ENCODE measurements at places on chromosomes 1 and 21.

DNA sequence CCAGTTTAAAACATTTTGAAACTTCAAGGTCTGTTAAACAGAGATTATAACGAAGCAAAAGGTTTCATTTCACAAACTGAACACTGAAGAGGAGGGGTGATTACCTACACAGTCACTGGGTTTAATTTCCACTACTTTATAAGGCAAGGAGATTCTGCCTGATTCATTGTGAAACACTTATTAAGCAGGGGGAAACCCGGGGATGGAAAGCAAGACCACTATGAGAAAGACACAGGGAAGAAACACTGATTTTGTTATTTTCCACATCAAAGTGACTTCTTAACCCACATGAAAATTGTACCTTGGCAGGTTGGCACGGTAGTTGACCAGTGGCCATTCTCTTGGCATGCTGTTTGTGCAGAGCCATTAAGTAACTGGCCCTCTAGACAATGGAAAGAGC, 8.1 kb upstream of the F5 start:
- no peak for DNase-seq

- no peak for DNase-seq
Measured at GRCh38 chr1:227733751-227734545, 1.2 kb downstream of the JMJD4 start.

DNA sequence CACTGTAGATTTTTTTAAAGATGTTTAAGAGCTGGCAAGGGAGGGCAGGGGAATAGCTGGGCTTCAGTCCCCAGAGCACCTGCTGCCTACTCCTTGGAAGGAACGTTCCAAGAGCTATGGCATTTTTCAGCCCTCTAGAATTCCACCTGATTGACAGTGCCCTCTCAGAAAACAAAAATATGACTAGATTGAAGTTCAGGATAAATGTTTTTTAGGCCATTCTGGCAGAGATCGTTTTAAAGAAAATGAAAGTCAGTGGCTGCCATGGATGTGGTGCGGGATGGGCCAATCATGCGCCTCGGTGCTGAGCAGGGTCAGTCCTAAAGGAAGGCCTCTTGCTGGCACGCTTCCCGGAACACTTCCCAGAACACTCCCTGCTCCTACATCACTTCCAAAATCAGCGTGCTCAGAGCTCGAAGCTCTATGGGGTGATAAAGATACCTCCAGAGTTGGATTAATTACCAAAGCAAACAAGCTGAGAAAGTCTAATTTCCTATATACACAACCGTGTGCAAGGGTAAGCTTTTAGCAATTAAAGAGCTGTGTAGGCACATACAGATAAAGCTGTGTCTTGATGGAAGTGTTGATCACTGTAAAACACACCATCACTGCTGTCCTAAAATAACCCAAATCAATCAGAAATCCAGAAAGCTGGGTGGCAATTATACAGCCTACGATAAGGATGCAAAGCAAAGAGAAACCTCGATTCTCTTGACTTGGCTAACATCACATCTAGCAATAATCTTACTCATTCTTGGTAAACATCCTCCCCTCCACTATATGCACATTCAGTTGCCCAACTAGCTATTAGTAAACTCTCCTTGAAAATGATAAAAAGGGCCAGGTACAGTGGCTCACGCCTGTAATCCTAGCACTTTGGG, 34.6 kb downstream of the TGFBR3 start:
- no peak for DNase-seq

DNA sequence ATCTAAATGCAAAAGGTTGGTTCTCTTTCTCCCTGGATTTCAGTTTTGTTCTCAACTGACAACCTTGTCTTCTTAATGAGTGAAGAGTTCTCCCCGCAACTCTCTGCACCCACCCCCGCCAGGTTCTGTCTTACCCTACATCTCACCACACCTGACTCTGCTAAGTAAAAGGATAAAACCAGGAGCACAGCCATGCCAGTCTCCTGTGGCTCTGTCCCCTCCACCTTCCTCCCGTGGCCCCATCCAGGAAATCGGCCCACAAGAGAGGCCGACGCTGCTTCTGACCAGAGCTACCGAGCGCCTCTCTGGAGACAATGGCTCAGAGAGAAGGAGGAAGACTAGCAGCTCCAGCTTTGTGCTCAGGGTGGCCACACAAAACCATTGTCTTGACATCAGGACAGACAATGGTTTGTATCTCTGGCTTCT, 72.2 kb downstream of the PLEKHA6 start:
- no peak for DNase-seq

DNA sequence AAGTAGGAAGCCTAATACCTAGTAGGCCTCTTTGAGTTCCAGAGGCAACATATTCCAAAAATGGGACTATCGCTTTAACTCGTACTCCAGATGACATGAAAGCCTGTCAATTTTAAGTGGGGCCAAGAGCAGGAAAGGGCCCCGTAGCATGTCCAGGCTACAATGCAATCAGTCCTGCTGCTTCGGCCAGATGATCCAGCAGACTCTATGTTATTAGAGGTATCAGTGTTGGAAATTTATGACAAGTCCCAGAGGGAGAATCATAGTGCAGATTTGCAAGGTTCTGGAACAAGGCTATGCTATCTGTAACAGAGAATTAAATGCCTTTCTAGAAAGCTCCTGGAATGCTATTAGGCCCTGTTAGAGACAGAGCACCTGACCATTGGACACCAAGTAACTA, 56.7 kb upstream of the SRP9 start:
- no peak for DNase-seq

- DNase-seq: no peak
Measured at GRCh38 chr1:175200678-175201521, 8.3 kb upstream of the KIAA0040 start.

DNA sequence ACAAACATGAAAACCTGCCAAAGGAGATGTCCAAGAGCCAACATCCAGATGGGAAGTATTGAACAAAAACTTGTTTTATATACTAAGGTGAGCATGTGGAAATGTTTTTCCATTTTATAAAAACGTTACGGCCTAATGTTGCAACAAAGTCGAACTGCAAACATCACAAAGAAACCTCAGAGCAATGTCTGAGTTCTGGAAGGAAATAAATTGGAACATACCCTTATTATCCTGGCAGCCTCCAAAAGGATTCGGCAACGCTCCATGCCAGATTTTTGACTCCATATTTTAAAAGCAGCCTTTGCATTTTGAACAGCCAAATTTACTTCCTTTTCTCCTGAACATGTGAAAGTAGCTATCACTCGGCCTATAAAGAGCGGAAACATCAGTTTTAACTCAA, 3.3 kb downstream of the ALDH9A1 start:
- no peak for DNase-seq

GRCh38 chr1:8419172-8419571, 101.3 kb downstream of the SLC45A1 start:
- no peak for DNase-seq

DNA sequence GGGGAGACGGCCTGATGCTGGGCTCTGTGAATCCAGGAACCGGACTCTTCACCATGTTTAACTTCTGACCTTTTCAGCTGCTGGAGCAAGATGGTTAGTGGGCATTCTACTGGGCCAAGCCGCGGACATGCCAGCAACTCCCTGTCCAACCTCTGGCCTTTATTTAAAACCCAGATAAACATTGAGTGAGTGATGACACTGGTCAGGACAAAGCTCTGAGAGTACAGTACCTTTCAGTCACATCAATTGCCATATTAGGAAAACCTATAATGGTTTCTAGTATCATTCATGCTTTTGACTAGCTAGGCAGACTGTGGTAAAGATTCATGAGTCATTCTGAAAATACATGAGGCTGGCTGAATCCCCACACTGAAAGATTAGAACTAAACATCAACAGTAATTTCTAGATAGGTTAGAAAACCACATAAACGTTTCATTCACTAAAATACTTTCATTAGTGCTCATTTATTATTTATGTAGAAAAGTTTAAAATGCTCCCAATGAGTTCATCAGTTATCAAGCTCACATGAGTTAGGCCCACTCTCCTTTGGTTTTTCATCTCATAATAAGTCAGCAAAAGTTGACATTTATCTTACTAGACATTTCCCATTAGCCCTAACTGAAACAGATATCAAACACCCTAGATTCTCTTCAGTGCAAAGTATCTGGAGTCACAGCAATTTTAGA, 7.1 kb upstream of the ACTA1 start:
- DNase-seq: no peak

GRCh38 chr1:21935393-21935804, 1.7 kb downstream of the HSPG2 start:
- DNase-seq: no peak

DNA sequence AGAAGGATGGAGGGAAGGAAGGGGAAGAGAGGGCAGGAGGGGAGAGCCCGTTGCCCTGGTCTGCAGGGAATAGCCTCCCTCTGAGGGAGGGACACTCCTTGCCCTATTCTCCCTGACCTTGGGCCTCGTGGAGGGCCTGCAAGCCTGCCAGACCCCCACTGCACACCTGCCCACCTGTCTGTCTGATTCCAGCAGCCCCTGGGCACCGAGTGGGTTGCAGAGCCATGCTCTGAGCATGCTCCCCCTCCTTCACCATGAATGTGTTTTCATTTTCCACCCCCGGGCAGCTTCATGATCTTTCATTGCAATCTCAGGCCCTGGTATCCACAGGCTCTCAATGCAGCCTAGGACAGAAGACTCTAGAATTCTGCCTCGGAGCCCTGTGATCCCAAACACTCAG, 5.1 kb upstream of the NPHP4 start:
- no peak for DNase-seq

GRCh38 chr21:35106246-35106835, 57.2 kb upstream of the RUNX1 start:
- no peak for DNase-seq

DNA sequence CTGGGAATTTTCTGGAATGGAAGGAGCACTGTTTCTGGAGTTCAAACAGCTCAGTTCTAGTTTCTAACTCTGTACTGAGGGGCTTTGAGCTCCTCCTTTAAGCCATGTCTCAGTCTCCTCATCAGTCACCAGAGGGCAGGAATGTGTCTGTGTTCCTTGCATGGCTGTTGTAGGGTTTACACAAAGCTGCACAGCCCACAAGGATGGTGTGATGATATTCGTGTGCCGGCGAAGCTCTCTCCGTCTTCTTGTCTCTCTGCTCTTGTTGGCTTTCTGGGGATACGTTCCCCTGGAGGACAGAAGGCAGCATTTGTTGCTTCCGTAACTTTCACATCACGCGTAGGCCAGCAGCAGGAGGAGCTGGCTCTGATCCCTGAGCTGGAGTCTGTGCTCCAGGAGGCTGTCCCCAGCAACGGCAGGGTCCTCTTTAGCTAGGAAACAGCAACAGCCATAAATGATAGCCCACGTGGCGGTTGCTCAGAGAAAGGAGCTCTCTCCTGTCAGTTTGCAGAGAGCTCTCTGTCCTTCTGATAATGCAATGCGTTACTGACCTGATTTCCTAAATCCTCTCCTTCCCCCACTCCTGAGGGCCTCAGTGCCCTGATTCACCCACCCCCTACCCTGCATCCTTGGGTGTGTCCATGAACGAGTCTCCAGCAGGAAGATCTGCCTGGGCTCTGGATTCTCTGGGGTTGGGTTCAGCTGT, 189.2 kb upstream of the VAMP3 start:
- peak; percentile 69 for DNase-seq

DNA sequence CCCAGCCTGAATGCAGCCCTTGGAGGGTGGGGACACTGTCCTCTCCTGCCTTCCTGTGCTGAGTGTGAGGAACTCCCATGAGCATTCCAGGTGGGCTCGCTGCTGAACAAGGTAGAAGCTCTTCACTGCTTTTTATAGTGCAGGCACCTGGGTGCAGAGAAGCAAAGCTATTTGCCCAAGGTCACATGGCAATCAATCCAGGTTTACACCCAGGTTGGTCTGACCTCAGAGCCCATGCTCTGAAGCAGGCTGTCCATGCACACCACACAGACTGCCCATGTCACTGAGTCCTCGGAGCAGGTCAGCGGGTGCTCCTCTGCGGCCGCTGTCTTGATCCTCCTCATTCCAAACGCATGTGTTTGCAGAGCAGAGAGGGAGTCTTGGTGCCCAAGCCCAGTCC, 323.4 kb upstream of the VAMP3 start:
- DNase-seq: no peak

DNA sequence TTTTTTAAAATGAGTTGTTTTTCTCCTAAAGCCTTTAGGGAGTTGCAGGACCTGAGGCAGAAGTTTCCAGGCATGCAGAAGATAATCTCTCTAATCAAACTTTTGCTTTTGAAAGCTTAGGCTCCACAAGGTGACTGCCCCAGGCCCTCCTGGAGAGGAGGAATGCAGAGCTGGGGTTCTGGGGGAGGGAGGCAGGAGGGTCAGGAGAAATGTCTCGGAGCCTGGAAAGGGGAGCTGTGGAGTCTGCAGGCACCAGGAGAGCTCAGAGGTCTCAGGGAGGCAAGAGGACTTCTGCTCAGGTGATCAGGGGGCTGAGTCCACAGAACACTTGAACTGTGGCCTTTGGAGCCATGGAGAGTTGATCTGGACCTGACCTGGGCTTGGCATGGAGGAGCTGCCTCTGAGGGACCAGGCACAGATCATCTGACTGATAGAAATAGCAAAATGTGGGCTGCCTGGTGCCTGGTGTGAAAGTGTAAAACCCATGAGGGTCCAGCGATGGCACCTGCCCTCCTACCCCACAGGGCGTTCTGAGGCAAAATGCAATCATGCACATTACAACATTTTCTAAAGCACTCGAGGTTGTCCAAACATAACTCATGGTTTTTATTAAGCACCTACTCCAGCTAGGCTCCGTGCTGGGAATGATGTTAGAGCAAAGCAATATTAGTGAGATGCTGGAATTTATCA, 10.0 kb upstream of the ABCG1 start:
- no peak for DNase-seq

GRCh38 chr21:43343095-43343991, 83.6 kb downstream of the SIK1 start:
- DNase-seq: no peak

DNA sequence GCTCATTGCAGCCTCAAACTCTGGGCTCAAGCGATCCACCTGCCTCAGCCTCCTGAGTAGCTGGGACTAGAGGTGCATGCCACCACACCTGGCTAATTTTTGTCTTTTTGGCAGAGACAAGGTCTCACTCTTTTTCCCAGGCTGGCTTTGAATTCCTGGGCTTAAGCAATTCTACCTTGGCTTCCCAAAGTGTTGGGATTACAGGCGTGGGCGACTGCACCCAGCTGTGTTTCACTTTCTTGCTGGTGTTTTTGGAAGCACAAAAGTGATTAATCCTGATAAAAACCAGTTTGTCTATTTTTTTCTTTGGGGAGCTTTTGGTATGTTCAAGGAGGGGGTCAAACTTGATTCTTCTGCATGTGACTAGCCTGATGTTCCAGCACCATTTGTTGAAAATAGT, 19.3 kb downstream of the RNF11 start:
- DNase-seq: no peak

DNA sequence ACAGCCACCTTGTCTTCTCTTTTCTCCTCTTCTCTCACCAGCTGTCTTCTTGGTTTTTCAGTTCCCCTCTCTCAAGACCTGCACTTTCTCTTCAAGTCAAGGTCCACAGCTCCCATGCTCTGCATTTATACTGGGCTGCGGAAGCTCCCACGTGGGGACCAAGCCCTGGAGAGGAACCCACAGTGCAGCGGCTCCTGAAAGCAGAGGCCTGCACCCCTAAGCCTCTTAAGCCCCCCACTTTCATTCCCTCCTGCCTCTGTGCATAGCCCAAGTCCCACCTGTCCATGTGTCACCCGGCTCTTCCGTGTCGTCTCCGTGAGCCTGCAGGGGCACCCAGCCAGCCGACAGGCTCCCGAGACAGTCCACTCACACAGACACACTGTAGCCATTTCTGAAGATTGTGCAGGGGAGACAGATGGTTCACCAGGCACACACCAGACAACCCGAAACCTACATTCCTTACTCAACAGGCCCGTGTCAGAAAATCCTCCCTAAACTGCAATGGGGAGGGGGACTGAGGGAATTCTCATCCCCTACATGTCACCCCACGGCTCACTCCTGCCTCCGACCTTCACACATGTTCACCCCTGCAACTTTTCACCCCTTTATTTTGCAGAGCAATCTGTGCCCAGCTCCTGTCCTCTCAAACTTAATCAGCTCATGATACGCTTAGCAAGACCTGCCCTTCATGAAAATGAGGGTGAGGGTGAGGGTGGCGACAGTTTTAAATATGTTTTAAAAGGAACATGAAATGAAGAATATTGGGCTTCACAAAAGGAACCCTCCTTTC, 6.3 kb downstream of the MX2 start:
- no peak for DNase-seq
